ENCODE measurements at places on chromosomes 2 and 18.

GRCh38 chr18:63180971-63181376, 138.6 kb downstream of the BCL2 start:
- no peak overlapping the region for H3K27ac ChIP-seq
- no peaks in the 10 kb centered on the region for H3K36me3 ChIP-seq
- no peak for DNase-seq
- H3K27me3 ChIP-seq = no peaks in the 10 kb centered on the region

DNA sequence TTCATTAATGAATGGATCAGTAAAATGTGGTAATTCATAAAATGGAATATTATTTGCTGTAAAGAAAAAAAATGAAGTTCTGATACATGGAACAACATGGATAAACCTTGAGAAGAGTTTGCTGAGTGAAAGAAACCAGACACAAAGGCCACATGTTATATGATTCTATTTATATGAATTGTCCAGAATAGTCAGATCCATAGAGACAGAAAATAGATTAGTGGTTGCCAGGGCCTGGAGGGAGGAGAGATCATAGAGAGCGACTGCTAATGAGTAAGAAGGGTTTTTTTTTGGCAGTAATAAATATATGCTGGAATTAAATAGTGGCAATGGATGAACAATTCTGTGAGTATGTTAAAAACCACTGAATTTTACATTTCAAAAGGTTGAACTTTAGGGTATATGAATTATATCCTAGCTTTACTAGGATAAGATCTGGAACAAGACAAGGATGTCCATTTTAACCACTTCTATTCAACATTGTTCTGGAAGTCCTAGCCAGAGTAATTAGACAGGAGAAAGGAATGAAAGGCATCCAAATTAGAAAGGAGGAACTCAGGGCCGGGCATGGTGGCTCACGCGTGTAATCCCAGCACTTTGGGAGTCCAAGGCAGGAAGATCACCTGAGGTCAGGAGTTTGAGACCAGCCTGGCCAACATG, 48.8 kb downstream of the MAPRE2 start:
- no peaks in the 10 kb centered on the region for H3K4me1 ChIP-seq
- H3K36me3 ChIP-seq = no peaks in the 10 kb centered on the region
- H3K4me3 ChIP-seq = no peak overlapping the region
- no peaks in the 10 kb centered on the region for H3K27me3 ChIP-seq
- no peak overlapping the region for H3K27ac ChIP-seq

DNA sequence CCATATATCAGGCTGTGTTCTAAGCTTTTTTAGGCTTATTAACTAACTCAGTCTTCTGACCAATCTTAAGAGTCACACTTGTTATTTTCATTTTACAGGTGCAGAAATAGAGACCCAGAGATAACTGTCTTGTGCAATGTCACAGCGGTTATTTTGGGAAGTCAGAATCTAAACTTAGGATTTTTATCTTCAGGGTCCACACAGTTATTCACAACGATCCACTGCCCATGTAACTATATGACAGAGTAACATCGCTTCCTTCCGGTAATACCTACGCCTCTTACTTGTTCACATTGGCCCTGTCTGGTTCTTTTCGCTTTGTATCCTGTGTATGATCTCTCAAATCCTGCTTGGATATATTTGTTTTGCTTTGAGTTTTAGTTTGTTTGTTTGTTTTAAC, 631.7 kb downstream of the LRP1B start:
- H3K27ac ChIP-seq = no peak overlapping the region
- H3K27me3 ChIP-seq = no peaks in the 10 kb centered on the region
- no peak overlapping the region for H3K4me3 ChIP-seq
- no peaks in the 10 kb centered on the region for H3K4me1 ChIP-seq
- no peak for DNase-seq
- H3K36me3 ChIP-seq = no peaks in the 10 kb centered on the region

GRCh38 chr18:48217258-48218250, 191.6 kb downstream of the ZBTB7C start:
- H3K27ac ChIP-seq = no peak overlapping the region
- H3K4me3 ChIP-seq = no peak overlapping the region
- DNase-seq = no peak
- no peaks in the 10 kb centered on the region for H3K4me1 ChIP-seq
- no peaks in the 10 kb centered on the region for H3K36me3 ChIP-seq
- H3K27me3 ChIP-seq = no peaks in the 10 kb centered on the region

DNA sequence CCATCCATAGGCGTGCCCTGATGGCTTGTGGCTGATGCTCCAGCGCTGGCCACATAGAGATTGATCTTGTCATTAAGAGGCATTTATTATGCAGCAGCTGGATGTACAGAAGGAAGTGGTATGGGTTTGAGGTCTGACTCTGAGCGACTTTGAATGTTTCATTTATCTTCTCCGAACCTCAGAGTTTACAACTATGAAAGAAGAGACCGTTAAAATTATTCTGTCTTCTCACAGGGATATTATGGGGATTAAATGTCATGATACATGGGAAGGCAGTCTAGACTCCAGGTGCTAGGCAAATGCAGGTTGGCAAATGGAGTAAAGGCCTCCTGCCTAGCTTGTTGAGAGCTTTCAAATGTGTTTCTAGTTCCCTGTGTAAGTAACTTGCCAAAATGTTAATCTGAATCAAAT, 30.3 kb downstream of the MOGAT1 start:
- H3K27me3 ChIP-seq = no peaks in the 10 kb centered on the region
- H3K4me3 ChIP-seq = no peak overlapping the region
- no peak overlapping the region for H3K27ac ChIP-seq
- no peak for DNase-seq

DNA sequence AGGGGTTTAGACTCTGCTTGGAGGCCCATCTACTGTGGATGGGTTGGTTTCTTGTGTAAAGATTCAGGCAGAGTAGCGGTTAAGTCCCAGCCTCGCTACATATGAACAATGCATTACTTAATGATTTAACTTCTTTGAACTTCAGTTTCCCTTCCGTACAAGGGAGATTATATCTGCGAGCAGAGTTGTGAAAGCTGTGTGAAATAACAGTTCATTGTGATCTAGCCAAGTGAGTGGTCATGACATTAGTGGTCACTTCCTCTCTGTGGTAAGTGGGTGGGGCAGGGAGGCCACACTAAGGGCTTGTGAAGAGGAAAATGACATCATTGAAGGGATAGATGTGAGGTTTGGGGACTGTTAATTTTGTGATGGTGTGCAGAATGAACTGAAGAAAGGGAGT, 14.1 kb upstream of the MEX3C start:
- no peak for DNase-seq
- H3K4me3 ChIP-seq = no peak overlapping the region
- no peaks in the 10 kb centered on the region for H3K4me1 ChIP-seq
- H3K27ac ChIP-seq = no peak overlapping the region
- H3K27me3 ChIP-seq = no peaks in the 10 kb centered on the region

DNA sequence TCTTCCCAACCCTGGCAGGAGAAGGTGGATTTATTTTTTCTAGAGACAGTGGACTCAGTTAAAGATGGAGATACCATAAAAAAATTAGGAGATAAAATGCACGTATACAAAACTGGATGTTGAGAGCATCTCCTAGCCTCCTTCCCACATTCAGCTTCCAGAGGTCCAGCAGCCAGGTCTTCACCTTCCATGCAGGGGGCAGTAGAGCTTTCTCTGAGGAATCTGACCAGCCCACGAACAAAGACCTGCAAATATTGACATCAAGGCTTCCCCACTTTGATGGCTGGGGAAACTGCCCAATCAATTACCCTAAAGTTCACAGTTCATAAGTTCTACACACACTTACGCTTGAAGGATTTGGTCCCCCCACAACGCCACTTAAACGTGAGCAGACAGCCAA, 24.5 kb downstream of the AQP4 start:
- H3K4me3 ChIP-seq = no peak overlapping the region
- no peaks in the 10 kb centered on the region for H3K36me3 ChIP-seq
- no peak for DNase-seq
- H3K4me1 ChIP-seq = no peaks in the 10 kb centered on the region
- no peak overlapping the region for H3K27ac ChIP-seq
- H3K27me3 ChIP-seq = no peaks in the 10 kb centered on the region

GRCh38 chr18:80238651-80239260, 8.6 kb downstream of the PARD6G start:
- no peak for DNase-seq
- H3K27me3 ChIP-seq = no peaks in the 10 kb centered on the region
- no peaks in the 10 kb centered on the region for H3K4me1 ChIP-seq
- no peak overlapping the region for H3K27ac ChIP-seq
- no peaks in the 10 kb centered on the region for H3K36me3 ChIP-seq

- H3K4me3 ChIP-seq = no peak overlapping the region
- H3K4me1 ChIP-seq = peaks cover 12% of the 10 kb centered on the region
- H3K36me3 ChIP-seq = no peaks in the 10 kb centered on the region
These were observed 82.6 kb downstream of the CERKL start for GRCh38 chr2:181574321-181574720.

DNA sequence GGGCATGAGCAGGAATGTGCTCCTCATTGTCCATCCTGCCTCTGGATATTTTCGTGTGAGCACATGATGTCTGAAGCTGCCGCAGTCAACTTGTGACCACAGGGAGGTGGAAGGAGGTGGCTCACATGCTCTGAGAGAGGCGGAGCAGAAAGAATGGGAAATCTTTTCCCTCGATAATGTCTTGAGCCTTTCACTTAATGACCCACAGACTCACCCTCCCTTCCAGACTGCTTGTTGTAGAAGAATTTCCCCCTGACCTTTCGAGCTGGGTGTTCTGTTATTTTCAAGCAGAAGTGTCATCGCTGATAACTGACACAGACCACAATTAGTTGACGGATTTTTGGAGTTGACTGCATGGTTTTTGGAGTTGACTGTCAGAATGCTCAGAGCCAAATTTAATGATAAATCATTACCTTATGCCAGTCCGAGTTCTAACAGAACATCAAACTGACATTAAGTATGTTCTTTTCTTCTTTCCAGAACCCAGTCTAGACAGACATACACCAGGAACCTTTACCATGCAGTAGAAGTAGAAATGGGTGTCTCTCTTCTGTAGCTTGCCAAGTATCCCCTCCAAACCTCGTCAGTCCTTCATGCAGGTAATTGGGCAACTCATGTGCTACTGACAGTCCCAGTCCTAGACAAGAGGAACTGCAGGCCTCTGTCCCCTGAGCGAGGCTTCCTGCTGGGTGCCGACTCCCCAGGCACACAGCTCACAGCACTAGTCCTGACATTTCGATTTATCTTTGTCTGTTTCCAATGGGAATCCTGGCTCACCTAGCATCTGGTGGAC, 29.4 kb upstream of the RTTN start:
- no peaks in the 10 kb centered on the region for H3K36me3 ChIP-seq
- H3K27ac ChIP-seq = no peak overlapping the region
- H3K4me1 ChIP-seq = no peaks in the 10 kb centered on the region
- no peaks in the 10 kb centered on the region for H3K27me3 ChIP-seq

Data from hepatocyte (in vitro differentiated cells).